ENCODE measurements at places on chromosomes 3 and 15. TPM values are rescaled to one million over a fixed set of nuclear protein-coding genes. Genes with fewer than 3 reads are reported as not detected.

- no peak for DNase-seq
Observed at GRCh38 chr3:10974746-10975375, 17.7 kb upstream of the SLC6A1 start.

DNA sequence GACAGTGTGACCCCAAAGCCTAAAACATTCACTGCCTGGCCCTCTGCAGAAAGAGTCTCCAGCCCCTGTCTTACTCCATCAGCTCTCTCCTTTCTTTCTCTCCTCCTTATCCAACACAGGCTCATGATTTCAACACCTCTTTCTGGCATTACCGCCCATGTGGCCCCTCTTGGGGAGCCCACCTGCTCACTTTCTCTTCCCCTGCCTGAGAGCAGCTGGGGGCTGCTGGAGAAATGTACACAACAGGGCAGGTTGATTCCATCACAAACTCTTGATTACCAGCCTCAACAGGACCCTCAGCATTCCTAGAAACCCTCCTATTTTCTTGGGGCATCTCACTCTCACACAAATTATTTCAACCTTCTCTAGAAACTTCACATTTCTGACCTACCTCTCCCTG, 98.3 kb downstream of the ABHD5 start:
- no peak for DNase-seq

DNA sequence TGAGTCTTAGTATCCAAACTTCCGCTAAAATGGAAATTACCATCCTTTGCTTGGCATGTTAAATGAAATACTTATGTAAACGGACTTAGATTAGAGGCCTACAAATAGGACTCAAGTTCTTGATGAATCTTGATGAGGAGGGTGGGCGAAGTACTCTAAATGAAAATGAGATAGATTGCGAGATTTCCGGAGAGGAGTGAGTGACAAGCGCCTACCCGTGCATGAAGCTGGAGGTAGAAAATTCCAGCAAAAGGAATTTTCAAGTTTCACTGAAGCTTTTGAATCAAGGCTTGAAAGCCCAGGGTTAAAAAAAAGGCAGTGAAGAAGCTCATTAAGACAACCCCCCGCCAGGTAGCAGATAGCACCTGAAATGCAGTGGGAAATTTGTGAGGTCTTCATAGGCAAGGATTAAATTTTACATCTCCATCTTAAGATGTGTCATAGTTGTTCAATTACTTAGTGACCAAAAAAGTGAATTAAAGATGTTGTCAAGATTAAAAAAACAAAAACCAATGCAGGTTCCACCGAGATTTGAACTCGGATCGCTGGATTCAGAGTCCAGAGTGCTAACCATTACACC, 655 bp upstream of the RAB11A start:
- no peak for DNase-seq

DNA sequence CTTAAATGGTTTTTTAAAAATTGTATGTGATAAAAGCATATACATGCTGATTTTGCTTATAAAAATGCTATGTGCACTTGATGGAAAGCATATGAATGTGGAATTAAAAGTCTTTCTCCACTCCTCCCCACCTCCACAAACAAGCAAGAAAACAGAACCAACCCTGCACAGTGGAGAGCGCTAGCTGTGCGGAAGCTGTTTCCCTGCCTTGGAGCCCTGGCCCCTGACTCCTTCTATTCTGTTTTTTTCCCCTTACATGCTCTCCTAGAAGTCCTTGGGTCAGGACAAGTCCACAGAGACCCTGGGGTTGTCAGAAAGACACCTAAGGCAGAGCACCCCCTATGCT, 64.2 kb downstream of the BOC start:
- no peak for DNase-seq

DNA sequence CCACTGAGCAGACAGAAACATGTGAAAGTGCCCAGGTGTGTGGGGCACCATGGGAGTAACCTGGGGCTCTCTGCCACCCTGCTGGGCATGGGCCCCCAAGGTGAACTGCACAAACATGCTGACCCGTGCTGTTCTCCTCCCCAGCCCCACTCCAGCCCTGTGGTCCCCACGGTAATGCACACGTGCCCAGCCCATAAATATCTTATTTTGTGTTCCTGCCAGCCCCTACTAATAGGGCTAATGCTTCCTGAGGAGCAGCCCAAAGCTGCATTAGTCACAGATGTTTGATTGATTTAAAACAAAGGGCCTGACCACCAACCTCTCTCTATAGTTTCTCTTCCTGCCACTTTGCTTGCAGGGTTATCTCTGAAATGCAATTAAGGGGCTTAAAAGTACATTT, 95.4 kb downstream of the ABHD5 start:
- no peak for DNase-seq

Gene SSR3
- 147 TPM for polyA plus RNA-seq

Gene KNL1
- polyA plus RNA-seq = 22.7 TPM

Gene ITIH1
- 0.56 TPM for polyA plus RNA-seq

Gene GOLGA8G
- not detected for polyA plus RNA-seq

Gene BFSP2
- polyA plus RNA-seq = 0.21 TPM

Gene HEXA
- 126 TPM for polyA plus RNA-seq
